ENCODE measurements at places on chromosomes 4 and X.

DNA sequence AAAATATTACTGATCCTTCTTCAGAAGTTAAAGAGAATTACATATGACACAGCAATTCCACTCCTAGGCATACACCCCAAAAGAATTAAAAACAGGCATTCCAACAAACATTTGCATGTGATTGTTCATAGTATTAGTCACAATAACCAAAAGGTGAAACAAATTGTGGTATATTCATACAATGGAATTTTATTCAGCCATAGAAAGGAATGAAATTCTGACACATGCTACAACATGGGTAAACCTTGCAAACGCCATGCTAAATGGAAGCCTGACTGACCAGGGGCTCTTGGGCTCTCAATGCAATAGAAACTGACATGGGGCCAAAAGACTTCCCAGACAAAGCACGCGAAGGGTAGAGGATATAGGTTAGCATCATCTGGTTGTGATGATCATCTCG, 62.1 kb upstream of the S100G start:
- DNase-seq: no peak

- DNase-seq: no peak
Measured at GRCh38 chr4:151600432-151600831, 160.4 kb downstream of the GATB start.

GRCh38 chrX:137178392-137178791, 144.6 kb upstream of the GPR101 start:
- no peak for DNase-seq

DNA sequence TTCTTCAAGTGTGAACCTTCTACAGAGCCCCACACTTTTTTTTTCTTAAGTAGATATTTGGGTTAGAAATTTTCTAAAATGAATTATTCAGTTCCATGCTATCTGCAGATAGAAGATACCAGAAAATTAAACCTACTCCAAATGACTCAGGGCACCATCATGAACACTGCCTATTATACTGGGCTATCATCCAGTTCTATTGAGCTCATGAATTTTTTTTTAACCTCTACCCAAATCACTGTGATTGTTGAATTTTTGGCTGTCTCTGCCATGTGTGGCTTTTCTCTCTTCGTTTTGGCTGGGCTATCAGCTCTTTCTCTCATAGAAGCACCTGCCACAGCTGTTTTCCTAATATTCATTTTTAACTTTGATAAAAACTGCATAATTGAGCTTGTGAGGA, 31.0 kb upstream of the SLC34A2 start:
- DNase-seq: no peak

- DNase-seq: no peak
Measured at GRCh38 chrX:66050140-66050569, 10.3 kb upstream of the VSIG4 start.

GRCh38 chr4:30875658-30876269, 155.6 kb downstream of the PCDH7 start:
- no peak for DNase-seq

Measured in NCI-H187 (cell line).